ENCODE measurements at places on chromosomes 3 and 15.

DNA sequence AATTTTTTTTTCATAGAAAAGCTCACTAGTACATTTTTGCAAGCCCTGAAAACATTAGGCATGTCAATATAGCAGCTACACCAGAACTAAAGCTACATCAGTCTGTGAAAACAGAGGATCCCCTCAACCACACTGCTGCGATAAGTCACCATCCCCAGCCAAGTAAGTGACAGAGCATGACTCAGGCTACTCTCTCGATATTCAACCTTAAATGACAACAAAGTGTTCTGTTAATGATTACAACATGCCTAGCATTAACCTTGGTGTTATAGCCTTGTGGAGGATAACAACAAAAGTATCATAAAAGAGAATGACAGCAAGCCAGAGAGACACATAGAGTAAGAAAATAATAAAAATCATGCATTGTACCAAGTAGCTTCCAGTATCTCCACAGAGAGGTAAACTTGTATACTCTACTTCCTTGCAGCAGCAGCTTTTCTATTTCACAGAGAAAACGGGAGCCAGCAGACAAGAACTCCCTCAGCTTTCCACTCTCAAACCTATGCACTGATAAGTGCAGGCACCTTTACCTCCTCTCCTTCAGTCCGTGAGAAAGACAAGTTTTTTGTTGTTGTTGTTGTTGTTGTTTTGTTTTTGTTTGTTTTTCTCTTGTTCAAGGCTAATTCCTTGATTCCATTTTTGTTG is 76.6 kb downstream of the GBE1 start:
- DNase-seq, result peak; percentile 48

DNA sequence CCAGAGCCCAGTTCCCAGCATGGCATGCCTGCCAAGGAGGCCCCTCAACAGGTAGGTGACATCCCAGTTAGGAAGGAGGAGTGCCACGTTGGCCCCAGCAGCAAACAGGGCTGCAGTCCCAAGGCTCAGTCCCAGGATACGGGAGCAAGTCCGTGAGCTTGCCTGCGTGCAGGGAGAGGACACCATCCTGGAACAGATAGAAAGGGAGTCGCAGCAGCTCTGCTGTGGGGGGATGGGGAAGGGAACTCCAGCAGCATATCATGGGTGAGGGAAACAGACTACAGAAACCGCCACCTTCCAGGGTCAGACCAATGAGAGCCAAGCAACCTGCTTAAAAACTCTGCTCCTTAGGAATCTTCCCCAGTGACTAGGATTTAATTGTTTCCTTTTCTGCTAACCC is 9.4 kb upstream of the DYNLT2B start:
- DNase-seq, result no peak

DNA sequence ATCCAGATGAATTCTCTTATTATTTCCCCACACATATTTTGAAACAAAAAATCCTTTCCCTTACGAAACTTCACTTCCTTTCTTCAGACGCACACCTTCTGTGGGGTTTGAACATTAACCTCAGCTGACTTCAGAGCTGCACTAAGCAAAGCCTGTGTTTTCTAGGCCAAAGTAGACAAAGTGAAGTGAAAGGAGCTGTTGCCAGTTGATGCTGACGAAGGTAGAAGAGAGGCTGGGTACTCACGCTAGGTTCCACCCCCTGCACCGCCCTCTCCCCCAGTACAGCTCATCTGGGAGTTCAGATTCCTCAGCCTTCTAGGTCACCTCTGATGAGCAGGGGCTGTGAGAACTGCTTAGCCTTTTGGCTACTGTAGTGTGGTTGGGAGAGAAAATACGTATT is 24.1 kb downstream of the DUT start:
- peak; percentile 76 for DNase-seq

GRCh38 chr3:40615918-40616819 is 91.4 kb downstream of the ZNF621 start:
- DNase-seq, result no peak

DNA sequence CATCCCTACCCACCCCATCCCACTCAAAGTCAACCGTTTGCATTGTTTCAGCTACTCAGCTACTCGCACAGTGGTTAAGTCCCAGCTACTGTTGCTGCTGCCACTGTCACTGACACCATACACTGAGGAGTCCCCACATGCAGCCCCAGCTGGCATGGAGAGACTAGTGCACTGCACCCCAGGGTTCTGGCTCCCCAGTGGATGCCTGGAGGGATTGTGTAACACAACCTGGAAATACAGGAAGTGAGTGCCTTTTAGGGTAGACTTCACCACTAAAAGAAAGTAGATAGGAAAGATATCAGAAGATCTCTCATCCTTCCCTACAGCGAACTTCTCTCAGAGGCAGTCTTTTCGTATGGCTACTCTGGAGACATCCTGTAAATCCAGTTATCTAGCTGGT is 169.2 kb upstream of the STRIT1 start:
- no peak for DNase-seq

- no peak for DNase-seq
Measured at GRCh38 chr3:30737743-30738499, 131.5 kb downstream of the TGFBR2 start.

GRCh38 chr15:100042558-100042957 is 299.2 kb downstream of the ADAMTS17 start:
- no peak for DNase-seq

GRCh38 chr3:190533511-190534281 is 19.8 kb downstream of the IL1RAP start:
- DNase-seq, result peak; percentile 63

DNA sequence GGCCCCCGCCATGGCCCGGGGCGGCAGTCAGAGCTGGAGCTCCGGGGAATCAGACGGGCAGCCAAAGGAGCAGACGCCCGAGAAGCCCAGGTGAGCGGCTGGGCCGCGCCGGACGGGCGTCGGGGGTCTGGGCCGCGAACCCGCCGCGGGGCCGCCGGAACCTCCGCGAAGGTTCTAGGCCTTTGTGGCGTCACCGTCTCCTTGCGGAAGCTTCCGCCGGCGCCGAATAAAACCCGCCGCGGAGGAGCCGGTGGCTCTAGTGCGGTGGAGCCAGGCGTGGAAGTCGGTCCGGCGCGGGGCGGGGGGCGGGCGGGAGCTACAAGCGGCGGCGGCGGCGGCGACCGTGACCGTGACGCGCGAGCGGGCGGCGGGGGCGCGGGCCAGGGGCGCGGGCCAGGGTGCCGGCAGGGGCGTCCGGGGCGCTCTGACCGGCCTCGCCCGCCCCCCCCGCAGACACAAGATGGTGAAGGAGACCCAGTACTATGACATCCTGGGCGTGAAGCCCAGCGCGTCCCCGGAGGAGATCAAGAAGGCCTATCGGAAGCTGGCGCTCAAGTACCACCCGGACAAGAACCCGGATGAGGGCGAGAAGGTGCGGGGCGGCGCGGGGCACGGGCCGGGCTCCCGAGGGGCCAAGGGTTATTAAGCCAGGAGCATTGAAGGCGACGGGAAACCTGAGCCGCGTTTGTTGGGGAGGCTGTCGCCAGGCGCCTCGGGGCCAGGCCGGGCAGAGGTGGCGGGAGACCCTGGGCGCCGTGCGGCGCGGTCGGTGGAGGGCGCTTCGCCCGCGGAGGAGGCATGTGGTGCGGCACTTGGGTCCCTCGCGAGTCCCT is at the start of gene DNAJA4:
DNAJA4 (plus strand) TSS at position 259 of the 833 bp plus-strand sequence; CDS start at position 461, 202 bp downstream.
- DNase-seq, result no peak

- no peak for DNase-seq
Measured at GRCh38 chr15:56950979-56951378, 32.5 kb downstream of the TCF12 start.

GRCh38 chr15:33326908-33327307 is 16.1 kb downstream of the RYR3 start:
- DNase-seq, result no peak

GRCh38 chr3:138691351-138691750 is 82.8 kb downstream of the FAIM start:
- no peak for DNase-seq

GRCh38 chr15:68298882-68299381 is 21.4 kb downstream of the FEM1B start:
- no peak for DNase-seq

DNA sequence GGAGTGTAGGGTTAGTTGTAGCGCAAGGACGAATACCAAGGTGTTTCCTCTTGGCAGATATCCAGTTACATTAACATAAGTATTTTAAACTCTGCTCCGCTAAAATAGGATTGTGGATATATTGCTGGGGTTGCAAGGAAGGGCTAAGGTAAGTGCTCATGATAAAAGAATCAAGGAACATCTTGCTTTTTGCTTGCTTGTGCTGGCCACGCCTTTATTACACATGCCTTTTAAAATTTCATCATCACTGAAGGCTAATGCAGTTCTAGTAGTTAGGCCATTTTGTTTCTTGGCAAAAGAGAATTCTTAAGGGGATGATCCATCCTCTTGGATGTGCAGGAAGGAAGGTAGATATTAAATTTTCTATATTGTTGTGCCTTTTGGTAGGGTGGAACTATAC is 415.6 kb upstream of the TPM1 start:
- no peak for DNase-seq

- no peak for DNase-seq
Measured at GRCh38 chr15:73927476-73928240, 1.4 kb downstream of the LOXL1 start.

DNA sequence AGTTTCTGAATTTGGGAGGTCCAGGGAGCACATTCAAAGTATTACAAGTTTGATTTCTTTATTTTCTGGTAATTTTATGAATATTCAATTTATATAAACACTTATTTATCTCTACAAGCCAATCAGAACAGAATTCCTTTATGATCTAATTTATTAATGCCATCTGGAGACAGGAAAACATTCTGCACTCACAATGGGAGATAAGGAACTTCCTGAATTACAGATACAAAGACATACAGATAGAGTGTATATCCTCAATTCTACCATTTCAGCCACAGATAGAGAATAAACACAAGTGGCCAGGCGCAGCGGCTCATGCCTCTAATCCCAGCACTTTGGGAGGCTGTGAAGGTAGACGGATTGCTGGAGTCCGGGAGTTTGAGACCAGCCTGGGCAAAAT is 86.0 kb downstream of the IQCH start:
- no peak for DNase-seq

DNA sequence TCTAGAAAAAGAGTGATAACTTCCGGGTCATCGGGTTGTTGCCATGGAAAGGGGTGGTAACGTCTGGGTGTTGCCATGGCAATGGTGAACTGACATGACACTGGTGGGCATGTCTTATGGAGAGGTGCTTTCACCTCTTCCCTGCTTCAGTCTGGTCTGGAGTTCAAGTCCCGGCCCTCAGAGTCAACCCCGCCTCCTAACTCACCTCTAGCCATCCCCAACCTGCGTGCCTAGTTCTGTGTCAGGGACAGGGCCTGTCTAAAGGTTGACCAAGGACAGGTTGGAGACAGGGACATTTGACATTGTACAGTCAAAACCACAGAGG is 96.0 kb downstream of the LSM3 start:
- DNase-seq, result no peak

DNA sequence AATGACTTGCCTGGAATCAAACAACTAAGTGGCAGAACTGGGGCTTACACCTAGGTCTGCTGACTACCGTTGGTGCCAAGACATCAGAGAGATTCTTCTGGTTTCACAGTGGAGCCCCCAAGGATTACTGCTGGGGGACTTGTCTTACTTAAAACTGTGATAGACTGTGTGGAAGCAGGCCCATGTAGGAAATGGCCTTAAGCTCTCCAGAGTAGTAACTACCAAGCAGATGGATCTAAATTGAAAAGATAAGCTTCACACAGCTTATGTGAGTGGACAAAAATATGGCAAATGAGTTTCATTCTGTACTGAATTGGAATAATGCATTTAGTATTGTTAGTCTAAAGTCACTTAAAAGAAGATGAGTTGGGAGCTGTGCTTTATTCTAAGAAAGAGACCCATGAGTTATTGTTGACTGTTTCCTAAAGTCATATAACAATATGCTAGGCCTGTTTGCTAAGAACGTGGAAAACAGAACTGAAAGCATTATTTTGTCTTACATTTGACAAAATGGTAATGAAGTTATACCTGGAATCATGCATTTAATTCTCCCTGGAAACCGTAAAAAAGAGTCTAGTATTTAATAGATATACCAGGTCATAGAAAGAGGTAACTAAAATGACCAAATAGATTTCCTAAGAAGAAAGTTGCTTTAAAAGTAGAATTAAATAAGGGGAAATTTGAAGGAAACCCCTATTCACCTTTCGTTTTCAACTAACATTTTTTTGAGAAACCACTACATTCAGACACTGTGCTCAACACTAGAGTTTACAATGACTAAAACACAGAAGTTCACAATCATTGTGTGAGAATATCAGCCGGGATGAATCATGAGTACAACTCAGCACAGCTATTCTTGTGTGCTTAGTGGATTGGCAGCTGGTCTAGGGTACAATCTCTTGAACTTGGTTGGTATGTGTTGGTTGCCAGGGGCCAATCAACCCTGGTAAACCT is 13.0 kb upstream of the MAPK6 start:
- no peak for DNase-seq

- no peak for DNase-seq
Measured at GRCh38 chr15:99154271-99154670, 49.4 kb downstream of the SYNM start.

GRCh38 chr3:59380146-59380545 is 330.3 kb upstream of the CFAP20DC start:
- no peak for DNase-seq

DNA sequence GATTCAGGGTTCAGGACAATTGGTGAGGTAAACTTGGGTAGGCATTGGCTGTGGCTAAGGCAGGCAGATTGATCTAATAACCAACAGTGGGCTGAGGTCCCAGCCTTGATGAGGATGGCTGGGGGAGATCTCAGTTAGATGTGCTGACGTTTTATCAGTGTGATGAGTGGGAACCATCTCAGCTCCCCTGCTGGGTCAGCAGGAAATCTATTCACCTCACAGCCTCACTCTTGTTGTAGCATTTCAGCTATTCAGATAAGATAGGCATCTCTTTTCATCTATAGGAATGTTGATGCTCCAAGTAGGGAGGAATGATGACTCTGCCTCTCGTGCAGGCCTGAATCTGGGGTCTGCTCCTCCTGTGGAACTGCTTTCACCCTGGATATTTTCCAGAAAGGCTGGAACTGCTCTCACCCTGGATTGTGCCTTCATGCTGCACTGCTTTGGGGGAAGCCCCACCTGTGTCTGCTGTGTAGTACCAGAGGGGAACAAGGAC is 973.7 kb downstream of the NSUN3 start:
- no peak for DNase-seq

DNA sequence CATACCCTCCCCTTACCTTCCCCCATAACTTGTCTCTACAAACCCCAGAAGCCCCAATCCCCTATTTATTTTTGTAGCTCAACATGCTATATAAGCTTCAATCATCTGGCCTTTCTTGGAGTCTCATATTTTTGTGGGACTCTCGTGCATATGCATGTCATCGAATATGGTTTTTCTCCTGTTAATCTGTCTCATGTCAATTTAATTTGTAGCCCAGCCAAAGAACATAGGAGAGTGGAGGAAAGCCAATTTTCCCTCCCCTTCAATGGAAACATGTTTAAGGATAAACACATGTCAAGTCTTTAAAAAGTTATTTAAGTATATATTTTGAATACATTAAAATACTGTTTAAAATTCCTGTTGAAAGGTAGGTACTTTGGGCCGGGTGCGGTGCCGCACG is 172.2 kb downstream of the GMNC start:
- DNase-seq, result no peak
